Dorsolateral prefrontal cortex (tissue), 122 donors: ENCODE measurements at places on chromosomes 5 and 9. TPM values are rescaled to one million over a fixed set of nuclear protein-coding genes. Genes with fewer than 3 reads are reported as not detected.

The RNF183 gene
- 1.4 TPM for total RNA-seq

DNA sequence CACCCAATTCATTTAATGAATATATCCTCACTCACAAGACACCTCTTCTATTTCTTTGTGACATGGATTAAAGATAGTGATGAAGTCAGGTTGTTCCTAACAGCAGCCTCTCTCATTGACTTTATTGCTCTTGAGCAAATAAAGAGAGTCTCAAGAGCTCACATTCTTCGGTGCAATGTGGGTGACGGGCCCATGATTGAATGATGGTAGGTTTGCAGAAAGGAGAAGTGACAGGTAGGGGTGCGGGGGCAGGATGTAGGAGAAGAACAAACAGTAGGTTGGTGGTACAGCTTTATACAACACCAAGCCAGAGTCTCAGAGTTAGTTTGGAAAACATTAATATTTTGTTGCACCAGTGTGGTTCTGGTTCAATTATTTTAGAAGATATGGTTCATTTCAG lies 122.2 kb downstream of the SLIT3 start:
- no peak for DNase-seq

The WNK2 gene
- total RNA-seq = 188 TPM

GRCh38 chr9:73219985-73220626 lies 68.4 kb downstream of the ANXA1 start:
- no peak for DNase-seq

The NEUROG1 gene
- total RNA-seq = not detected
